ENCODE measurements at places on chromosomes 3 and 15.

GRCh38 chr15:62326460-62327011, 161.5 kb upstream of the C2CD4B start:
- no peak for DNase-seq

DNA sequence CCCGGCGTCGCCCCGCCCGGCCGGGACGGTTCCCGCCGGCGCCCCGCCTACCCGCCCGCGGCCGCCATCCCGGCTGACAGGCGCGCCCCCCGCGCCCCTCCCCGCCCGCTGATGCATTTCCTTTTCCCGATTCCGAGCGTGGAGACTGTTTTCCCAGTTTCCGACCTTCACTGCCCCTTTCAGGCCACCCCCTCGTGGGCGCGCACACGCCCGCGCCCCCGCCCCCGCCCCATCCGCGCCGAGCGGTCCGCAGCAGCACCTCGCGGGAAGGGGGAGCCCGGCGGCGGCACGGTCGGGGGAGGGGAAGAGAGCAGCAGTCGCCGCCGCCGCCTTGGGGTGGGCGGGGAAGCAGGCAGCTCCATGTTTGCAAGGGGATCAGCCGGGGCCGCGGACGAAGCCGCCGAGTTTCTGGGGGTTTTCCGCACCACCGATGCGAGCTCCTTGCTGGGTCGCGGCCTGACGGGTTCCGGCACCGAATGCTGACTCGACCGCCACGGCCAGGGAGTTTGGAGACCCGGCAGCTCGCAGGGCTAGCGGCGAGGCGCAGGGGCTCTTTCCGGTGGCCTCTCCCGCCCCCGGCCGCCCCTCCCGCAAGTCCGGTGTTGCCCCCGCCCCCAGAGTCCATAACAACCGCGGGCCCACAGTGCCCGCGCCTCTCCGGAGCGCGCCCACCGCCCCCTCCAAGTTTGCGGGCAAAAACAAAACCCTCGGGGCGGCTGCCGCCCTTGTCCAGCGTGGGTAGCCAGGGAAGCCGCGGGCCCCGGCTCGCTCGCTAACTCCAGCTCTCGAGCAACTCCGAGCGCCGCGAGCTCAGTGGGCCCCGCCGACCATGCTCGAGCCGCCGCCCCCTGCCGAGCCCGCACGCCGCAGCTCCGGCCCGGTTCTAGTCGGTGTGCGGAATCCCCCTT, 3.2 kb upstream of the SIN3A start:
- DNase-seq, result no peak

DNA sequence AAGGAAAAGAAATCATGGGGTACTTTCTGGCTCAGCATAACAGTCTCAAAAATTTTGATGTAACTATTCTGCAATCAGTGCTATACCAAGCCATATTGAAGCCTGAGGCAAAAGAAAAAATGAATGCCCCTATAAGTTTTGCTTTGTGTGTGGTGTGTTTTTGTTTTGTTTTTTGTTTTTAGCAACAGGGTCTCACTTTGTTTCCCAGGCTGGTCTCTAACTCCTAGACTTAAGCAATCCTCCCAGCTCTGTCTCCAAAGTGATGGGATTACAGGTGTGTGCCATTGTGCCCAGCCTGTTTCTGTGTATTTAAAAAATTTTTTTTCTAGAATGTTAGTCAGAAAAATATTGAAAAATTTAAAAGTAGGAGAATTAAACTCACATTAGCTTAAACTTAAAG, 93.2 kb downstream of the ZNF280D start:
- no peak for DNase-seq

DNA sequence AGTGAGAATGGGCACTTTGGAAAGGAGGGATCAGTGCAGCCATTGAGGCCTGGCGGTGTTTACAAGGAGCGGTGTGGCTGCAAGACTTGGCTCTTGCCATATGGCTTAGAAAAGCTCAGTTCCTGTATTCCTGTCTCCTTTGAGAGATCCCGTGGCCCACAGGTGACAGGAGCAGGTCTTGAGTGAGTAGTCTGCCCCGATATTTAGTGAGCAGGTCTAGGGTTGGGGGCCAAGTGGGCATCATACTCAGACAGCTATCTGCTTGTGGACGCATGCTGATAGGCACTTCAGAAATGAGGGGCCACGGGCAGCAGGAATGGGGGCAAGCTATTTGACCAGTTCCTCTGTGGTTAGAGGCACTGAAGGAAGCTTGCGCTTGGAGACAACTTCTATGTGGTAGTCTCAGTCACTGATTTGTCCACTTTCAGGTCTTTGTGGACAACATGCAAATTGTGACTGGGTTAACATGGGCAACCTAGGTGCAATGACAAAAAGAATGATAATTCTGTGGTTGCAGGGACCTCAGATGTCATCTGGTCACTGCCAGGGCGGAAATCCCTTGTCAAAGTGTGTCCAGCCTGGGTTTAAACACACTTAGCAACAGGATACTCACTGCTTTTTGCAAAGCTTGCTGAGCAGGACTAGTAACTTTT, 1.1 kb downstream of the TMED3 start:
- DNase-seq, result no peak

Measured in tongue (tissue), 3 donors.